BJ (cell line): ENCODE measurements at places on chromosomes 5 and 9.
A peak's percentile ranks its signal among the peaks of the same experiment; 100 is the strongest.

GRCh38 chr9:128344931-128345605 is 4.7 kb downstream of the SLC27A4 start:
- no peak for DNase-seq

DNA sequence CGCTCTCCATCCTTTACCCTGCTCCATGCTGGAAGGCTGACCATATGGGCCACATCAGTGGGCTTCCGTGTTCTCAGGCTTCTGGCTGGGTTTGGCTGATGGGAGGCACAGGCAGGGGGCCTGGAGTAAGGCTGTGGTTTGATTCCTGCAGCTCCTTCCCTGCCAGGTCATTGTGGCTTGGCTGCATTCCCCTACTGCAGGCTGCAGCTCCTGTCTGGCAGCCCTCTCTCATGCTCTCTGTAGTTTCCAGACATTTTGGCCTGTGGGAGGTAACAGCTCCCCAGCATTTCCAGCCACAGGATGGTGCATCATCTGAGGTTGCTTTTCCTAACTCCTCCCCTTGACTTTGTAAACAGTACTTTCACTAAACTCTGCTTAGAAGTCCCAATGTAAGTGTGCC is 102.0 kb upstream of the PTPN3 start:
- DNase-seq = peak; percentile 10

DNA sequence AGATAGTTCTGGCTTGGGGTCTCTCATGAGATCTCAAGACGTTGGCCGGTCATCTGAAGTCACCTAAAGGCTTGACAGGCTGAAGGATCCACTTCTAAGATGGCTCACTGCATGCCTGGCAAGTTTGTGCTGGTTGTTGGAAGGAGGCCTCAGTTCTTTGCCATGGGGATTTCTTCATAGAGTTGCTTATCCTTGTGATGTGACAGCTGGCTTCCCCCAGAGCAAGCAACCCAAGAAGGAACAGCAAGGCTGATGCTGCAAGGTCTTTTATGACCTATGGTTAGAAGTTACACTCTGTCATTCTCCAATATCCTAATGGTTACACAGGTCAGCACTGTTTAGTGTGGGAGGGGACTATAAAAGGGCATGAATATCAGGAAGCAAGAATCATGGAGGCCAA is 20.7 kb upstream of the GRPEL2 start:
- no peak for DNase-seq

DNA sequence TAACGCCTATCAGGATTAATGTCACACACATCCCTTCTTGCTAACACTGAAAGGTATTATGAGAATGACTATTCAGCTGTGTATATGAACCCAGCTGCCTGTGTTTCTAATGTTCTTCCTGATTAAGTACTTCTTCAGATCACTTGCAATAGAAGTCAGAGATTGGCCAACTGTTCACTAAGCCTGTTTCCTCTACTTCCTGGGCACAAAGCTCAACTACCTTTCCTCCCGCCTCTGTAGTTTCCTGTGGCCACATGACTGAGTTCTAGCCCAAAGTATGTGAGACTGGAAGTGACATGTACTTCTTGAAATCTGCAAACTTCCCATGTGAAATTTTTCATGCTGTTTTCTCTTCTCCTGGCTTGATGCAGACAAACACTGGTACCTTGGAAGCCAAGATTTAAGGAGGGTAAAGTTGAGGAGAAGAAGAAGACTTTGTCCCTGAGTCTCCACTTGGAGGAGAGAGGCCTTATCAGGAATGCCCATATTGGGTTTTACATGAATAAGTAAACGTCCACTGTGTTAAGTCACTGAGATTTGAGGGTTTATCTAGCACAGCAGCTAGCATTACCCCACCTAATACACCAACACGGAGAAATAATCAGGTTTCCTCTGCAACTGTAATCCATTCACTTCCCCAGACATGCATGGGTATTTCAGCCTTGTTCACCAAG is 58.6 kb downstream of the SLIT3 start:
- DNase-seq = no peak

DNA sequence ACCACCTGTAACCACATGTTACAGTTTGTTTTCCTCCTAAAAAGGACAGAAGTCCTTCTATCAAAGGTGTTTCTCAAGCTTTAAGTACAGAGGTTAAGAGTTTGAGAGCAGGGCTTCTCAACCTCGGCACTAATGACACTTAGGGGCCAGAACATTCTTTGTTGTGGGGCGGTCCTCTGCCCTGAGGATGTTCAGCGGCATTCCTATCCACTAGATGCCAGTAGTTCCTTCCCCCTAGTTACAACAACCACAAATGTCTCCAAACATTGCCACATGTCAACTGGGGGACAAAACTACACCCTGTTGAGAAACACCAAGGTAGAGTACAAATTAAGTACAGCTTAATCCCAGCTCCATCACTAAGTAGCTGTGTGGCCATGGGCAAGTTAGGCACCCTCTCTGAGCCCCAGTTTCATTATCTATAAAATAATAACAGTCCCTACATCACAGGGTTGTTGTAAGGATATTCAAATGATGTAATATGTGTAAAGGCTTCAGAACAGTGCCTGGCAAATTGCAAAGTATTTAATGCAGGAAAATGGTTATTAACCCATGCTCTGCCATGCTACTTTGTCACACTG is 44.6 kb downstream of the PIP5K1B start:
- no peak for DNase-seq

DNA sequence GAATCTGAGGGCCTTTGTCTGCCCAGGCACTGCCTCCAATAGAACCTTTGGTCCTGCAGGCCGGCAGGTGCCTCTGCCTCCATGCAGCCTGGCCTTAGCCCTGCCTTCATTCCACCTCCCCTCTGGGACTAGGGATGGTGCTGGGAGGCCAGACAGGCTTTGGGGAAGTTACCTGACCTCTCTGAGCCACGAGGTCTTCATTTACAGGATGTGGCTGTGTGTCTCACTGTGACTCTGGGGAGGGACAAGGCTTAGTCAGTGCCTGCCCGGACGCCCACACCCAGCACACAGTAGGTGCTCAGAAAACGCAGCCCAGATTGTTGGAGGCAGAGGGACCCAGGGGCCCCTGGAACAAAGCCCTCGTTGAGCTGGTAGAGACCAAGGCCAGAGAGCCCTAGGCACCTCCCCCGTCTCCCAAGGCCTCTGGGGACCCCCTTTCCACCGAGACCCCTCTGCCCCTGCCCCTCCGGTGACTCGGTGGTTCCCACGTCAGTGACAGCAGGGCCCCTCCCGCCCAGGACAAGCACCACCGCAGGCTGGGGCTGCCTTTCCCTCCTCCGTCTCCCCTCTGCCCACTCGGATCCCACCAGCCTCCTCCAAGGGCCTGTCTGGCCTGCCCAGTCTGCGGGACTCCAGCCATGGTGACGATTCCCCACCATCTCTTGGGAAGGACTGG is 46.9 kb upstream of the EGFL7 start:
- DNase-seq = no peak

DNA sequence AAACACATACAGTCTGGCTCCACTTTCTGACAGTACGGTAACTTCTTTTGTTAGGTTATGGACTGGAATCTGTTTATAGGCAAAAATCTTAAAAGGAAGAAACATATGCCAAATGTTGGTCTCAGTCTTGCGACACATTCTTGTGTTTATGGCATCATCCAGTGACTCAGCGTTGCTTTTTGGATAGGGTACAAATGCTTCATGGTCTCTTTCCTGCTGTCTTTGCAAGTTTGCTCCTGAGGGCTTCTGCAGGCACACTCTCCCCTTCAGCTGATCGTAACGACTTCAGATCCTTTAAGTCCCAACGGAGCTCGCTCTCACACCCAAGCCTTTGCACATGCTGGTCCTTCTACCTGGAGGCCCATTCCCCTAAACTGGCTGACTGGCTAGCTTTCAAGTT is 23.6 kb upstream of the TNFSF8 start:
- DNase-seq = peak; percentile 85

DNA sequence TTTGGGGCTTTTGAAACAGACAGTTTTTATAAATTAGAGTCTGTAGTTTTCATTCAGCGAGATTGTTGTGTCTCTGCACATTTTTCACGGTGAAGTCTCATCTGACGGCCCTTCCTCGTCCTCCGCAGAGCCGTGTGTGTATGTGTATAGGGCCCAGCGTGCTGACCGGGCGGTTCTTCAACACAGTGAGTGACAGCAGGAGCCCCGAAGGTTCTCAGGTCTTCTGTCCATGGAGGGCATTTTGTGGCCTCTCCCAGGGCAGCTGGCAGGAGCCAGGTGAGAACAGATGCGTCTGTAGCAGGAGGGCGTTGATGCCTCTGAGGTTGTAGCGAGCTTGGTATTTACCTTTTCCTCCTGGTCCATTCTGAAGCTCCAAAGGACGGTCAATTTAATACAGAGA is 116.0 kb upstream of the LPCAT1 start:
- no peak for DNase-seq

DNA sequence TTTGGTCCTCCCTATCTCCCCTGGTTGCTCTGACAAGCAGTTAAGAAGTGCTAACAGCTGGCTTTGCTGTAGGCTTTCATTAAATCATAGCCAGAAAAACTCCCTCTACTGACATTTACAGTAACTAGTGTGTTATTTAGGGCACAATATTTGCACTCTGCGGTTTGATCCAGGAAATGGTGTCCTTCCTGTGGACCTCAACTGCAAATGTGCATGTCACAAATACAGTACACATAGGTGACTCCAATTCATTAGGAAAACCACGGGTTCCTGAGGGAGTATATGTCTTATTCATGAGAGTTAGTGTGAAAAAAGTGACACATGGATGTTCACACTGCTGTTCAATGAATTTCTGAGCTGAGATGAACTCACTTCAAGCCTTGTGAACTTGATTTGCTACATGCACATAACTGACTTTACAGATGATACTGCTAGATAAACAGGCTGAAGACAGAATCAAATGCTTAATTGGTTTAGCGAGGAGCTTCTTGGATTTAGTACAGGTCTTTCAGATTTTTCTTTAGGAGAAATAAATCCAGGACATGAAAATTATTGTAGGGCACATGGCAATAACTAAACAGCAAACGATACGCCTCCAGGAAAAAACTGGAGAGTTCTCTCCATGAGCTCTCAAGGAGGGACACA is 281.5 kb downstream of the EFNA5 start:
- DNase-seq = peak; percentile 49
